Suppressor macrophage treated with lipopolysaccharide for 4 hours (primary cell): ENCODE measurements at places on chromosomes 4 and X.

- peak; percentile 41 for DNase-seq
These were observed 96.2 kb downstream of the UGT8 start for GRCh38 chr4:114694770-114695169.

- DNase-seq: no peak
These were observed 229.1 kb downstream of the ARHGAP10 start for GRCh38 chr4:147960971-147961370.

DNA sequence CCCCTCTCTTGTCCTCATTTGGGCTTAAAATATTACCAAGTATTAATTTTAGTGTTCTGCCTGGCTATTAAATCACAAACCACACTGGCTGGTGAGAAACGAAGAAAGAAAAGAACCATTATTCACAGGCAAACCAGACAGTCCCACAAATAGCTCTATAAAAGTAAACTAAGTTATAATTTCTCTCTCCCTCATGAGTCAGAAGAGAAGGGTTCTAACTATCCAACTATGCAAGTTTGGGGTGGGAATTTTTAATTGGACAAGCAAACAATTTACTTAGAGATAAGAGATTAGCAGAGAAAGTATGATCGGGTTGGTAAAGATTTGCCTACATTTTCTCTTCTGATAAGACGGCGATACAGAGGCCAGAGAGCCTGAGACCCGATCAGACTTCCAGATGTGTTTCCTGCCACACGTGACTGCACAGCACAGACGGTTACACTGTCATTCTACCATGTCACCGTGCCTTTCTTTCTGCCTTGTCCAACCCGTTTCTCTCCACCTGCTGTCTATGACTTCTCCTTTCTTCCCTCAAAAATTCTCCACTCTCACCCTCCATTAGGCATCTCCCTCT, 52.3 kb downstream of the MEPE start:
- DNase-seq: no peak

DNA sequence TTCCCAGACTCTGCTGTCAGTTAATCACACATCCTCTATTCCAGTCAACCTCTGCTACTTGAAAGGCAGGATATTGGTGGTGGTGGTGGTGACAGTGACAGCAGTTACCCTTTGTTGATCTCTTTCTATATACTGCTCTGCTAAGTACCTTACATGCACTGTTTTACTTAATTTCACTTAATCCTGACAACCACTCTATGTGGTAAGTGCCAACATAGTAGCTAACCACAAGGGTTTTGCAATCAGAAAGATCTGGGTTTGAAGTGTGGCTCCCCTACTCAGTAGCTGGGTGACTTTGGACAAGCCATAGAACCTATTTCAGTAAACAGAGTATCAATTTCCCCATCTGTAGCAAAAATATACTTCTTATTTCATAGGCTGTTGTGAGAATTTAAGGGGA, 24.2 kb upstream of the F9 start:
- peak; percentile 0 for DNase-seq

DNA sequence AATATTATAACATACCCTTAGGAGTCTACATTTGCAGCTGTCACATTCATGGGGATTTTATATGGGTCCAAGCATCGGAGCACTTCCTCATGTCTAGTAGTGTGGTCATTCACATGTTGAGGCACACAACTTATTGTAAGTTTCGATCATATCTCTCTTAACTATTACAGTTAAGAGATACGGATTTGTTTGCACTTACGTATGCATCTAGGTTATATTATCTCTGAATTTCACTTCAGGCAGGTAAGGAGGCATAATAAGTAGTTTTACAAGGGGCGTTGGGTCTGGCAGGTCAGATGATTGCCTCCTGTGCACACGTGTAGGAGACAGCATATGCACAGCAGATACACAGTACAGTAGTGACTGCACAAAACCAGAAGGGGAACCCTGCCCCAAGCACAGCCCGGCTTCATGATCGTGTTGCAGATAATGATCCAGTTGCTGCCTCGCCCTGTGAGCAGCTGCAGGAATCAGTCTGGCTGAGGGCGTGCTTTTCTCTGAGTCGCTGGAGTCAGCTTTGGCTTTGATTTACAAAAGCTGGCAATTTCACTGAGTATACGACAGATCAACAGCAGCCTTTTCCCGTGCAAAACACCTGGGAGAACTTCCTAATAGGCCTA, 302.9 kb upstream of the GATB start:
- no peak for DNase-seq

GRCh38 chrX:905848-906566, 275.4 kb downstream of the SHOX start:
- no peak for DNase-seq

DNA sequence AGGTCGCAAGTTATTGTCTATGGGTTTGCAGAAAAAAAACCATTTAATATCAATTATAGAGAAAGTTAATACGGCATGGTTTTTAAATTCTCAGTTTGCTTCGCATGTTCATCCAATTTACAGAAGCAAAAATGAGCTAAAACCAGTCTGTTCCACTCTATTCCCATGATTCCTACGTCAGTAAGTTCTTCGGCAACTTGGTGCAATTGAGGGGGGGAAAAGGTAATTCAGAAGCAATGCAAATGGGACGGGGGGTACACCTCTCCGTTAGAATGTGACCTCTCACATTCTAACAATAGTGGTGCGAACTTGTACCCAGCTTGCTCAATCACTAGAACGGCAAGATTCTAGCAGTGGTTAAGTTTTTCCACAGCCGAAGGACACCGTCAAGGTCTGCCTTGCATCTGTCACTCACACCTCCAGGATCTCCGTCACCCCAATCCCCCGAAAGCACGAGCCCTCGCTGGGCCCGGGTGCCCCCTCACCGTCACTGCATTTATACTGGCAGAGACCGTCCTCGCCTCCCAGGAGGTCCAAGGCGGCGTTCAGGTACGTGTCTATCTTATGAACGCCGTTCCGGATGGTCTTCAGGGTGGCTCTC, 653 bp downstream of the PLA2G12A start:
- DNase-seq: no peak

GRCh38 chr4:55351824-55352223, 5.8 kb downstream of the SRD5A3 start:
- no peak for DNase-seq

- no peak for DNase-seq
These were observed 239.3 kb downstream of the RPA4 start for GRCh38 chrX:97123001-97123400.

DNA sequence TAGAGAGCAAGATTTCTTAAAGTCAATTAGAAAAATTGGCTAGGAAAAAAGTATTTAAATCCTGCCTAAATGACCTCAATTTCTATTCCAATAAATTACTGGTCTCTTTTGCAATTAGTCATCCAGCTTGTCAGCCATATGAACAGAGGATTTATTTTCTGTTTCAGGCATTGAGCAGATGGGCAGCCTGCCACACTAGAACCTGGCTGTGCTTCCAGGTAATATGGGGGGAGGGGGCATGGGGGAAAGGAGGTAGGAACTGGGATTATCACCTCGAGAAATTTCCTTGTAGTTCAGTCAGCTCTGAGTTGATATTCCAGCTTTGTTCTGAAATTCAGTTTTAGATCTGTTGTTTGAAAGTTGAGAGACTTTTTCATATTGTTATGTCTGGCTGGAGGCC, 206.3 kb upstream of the LCORL start:
- no peak for DNase-seq

DNA sequence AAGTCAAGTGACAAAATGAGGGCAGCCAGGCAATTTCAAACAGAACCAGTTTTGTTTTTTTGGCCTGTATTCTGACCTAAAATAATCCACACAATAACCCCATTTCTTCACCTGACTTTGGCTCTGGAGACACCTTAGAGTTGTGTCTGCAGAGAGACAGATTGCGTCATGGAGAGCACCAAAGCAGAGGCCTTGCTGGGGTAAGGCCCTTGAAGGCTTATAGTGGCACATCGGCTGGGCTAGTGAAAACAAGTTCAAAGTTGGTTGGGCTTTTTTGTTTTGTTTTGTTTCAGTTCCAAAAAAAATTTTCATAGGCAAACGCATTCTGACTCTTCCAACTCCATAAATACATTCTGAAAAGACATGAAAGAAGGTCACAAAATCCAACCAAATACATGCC, 34.4 kb downstream of the PARM1 start:
- DNase-seq: no peak

DNA sequence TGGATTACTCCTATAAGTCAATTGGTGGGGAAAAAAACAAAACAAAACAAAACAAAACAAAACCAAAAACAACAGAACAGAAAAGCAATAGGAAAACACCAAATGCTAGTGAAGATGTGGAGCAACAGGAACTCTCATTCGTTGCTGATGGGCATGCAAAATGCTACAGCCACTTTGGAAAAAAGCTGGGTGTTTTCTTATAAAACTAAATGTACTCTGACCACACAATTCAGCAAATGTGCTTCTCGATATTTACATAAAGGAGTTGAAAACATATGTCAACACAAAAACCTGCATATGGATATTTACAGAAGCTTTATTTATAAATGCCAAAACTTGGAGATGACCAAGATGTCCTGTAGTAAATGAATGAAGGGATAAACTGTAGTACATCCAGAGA, 703.6 kb upstream of the FAM241A start:
- no peak for DNase-seq

DNA sequence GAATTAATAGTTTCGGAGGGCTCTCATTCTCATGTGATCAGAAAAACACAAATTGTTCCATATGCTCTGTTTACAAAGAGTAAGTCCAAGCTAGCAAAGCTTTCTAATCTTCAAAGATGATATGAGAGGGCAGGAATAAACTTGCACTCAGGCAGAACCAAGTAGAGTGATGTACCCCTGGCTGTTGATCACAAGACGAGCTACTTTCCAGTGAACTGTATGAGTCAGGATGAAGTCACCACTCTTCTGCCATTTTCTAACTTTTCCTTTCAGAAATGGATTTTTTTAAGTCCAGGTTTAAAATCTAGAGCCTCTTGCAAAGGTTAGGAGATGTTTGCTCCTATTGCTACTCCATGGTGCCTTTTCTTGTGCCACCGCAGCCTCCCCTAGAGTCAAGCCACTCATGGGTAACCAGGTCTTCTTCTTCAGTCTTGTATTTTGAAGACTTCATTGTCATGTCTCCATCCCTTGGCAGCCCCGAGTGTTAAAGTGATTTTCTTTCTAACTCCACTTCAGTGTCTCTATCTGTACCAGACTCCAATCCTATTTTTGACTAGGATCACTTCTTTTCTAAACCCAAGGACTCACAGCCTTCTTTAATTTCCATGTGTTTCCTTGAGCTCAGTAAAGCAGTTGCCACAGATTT, 171.9 kb upstream of the GALNT7 start:
- DNase-seq: peak; percentile 70
